SW480 (cell line): ENCODE measurements at places on chromosomes 7 and 10.
A peak's percentile ranks its signal among the peaks of the same experiment; 100 is the strongest.

GRCh38 chr7:2610898-2611297 is 20.9 kb upstream of the TTYH3 start:
- DNase-seq, result no peak

GRCh38 chr7:141045126-141045841 is 28.6 kb upstream of the TMEM178B start:
- DNase-seq, result no peak

DNA sequence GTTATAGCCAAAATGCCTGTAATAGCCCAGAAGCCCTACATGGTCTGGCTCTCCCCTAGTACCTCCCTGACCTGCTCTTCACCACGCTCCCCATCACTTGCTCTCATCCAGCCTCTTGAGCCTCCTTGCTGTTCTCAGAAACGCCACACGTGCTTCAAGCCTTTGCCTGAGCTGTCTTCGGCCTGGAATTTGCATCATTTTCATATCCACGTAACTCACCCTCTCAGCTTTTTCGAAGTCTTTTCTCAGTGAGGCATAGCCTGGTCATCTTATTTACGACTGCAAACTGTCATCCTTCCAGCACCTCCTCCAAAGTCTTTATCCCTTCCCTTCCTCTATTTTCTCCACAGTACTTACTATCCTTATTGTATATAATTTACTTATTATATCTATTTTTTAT is 151.0 kb upstream of the AHR start:
- DNase-seq, result no peak

DNA sequence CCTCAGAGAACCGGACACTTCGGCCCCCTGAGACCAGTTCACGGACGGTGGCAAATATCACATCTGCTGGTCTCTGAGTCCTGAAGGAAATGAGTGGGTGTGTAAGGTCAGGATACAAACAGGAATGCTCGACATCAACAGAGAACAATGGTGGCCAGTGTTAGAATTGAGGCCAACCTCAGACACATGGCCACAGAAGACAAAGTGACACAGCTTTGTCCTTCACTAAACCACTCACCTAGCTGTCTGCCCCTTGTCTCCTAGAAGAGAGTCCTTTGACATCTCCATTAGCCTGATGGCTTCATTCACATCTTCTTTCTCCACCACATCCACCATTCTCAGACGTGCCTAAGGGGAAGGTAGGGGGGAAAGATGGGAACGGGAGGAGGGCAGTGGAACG is 4.3 kb downstream of the COPS6 start:
- DNase-seq, result peak; percentile 62

- DNase-seq, result peak; percentile 76
Observed at GRCh38 chr10:77628906-77629730, 8.5 kb downstream of the KCNMA1 start.

GRCh38 chr10:34513636-34514035 is 301.5 kb downstream of the PARD3 start:
- no peak for DNase-seq

- DNase-seq, result no peak
Observed at GRCh38 chr10:125961743-125962142, 65.4 kb downstream of the FANK1 start.

DNA sequence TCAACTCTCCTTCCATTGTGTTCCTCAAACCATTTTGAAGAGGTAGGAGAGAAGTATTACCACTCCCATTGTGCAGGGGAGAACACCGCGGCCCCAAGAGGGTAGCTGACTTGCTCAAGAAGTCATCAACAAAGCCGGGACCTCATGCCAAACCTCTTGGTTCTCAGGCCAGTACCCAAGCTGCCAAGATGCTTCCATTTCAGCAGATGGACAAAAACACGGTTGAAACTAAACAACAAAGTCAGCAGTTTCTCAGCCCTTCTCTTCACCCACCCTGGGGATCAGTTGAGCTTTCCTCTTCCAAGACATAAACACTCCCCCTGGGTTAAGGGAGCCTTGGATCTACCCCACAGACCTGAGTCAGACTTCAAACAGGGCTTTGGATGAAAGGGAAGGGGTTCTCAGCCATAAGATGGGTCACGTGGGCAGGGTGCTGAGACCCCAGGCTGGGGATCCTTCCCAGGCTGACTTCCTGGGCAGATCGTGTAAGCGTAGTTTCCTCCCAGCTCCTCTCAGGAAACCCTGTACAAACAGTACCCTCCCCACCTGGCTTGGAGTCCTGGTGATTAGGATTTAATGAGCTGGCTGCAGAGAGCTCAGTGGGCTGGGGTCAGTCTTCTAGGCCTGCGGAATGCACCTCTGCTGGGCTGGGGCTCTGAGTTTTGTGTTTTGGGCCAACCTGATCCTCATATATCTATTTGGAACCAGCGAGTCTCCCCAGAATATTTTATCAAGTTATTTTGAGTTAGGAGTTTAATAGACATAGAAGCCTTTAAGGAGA is 27.3 kb downstream of the EMX2 start:
- DNase-seq, result no peak

- DNase-seq, result peak; percentile 87
Observed at GRCh38 chr10:112811741-112812551, 138.1 kb upstream of the TCF7L2 start.

GRCh38 chr10:72263613-72264241 is 10.0 kb upstream of the DDIT4 start:
- peak; percentile 88 for DNase-seq

DNA sequence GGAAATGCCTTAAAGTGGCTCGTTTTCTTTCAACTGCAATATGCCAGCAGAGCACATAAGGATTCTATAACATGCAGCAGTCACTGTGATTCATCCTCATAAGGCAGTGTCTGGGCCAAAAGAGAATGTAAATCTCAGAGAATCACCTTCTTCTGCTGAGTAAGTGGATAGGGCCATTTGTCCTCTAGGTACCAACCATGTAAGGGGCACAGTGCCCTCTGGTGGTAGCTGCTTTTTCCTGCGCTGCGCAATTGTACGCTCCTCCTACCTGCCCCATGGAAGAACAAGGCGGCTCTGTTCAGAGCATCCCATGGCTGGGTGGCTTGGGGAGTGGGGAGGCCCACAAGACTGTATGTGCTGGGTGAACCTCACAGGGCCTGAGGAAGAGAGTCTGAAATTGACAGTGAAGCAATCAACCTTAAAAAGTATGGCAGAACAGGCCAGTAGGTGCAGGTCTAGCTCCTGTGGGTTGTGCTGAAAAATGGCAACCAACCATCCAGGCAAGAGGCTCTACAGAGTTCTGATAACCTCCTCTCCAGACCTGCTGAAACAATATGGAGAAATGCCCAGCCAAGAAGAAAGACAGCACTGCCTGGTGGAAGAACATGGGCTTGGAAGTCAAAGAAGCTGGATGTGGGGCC is 78.6 kb upstream of the C10orf90 start:
- DNase-seq, result peak; percentile 71

DNA sequence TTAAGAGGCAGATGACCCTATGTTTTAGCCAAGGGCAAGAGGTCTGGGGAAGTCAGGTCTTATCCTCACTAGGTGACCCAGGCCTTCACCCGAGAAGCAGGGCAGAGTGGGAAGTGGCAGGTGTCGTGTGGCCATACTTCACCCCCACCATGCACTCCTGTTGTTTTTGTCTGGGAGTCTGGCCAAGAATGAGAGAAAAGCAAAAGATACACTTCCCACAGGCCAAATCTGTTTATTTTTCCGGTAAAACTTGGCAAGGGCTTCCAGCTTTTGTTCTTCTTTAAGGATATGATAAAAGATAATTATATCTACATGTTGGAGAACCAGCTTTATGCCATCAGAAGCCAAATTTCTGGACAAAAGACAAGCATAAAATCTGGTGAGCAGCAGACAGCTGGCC is 137.4 kb upstream of the CDC14C start:
- DNase-seq, result no peak
